Smooth muscle cell of the umbilical artery (primary cell): ENCODE measurements at places on chromosomes 3 and 15. TPM values are rescaled to one million over a fixed set of nuclear protein-coding genes. Genes with fewer than 3 reads are reported as not detected.

CPNE9 gene
- not detected in 2 replicates for total RNA-seq

CCR9 gene
- not detected in 2 replicates for total RNA-seq

SYNPR gene
- total RNA-seq, result not detected in 2 replicates

CAND2 gene
- 3.2 and 4.5 TPM in 2 replicates for total RNA-seq

IMPG2 gene
- total RNA-seq, result 0.28 and 0.59 TPM in 2 replicates

GUCA1C gene
- total RNA-seq, result not detected in 2 replicates

CHRNA5 gene
- total RNA-seq, result 0.59 and 1.4 TPM in 2 replicates

CFAP100 gene
- total RNA-seq, result not detected in 2 replicates

FGF12 gene
- total RNA-seq, result not detected in 2 replicates

ITGA11 gene
- 52.5 and 166 TPM in 2 replicates for total RNA-seq

CD200R1 gene
- 0.05 TPM in 1 of 2 replicates, not detected in the other for total RNA-seq

GALNT15 gene
- 5.0 and 9.5 TPM in 2 replicates for total RNA-seq

VPS8 gene
- total RNA-seq, result 86.0 and 98.9 TPM in 2 replicates

PAQR5 gene
- 0.09 and 0.59 TPM in 2 replicates for total RNA-seq

ZPLD1 gene
- 0.42 and 0.59 TPM in 2 replicates for total RNA-seq

ZNF774 gene
- total RNA-seq, result 2.1 and 6.7 TPM in 2 replicates

GOLGA8J gene
- not detected in 2 replicates for total RNA-seq

RFC4 gene
- total RNA-seq, result 16.0 and 23.0 TPM in 2 replicates

MCF2L2 gene
- 0.30 and 0.37 TPM in 2 replicates for total RNA-seq

HCLS1 gene
- total RNA-seq, result 3.3 and 6.5 TPM in 2 replicates

PLSCR2 gene
- not detected in 2 replicates for total RNA-seq

GPR27 gene
- total RNA-seq, result not detected in 2 replicates

GOLGA6B gene
- not detected in 2 replicates for total RNA-seq

TRIM42 gene
- not detected in 2 replicates for total RNA-seq

ACAN gene
- under 0.01 TPM in 2 replicates for total RNA-seq

TMEM207 gene
- total RNA-seq, result not detected in 2 replicates

SLC9C1 gene
- 0.30 and 0.37 TPM in 2 replicates for total RNA-seq

GP5 gene
- 0.14 and 0.59 TPM in 2 replicates for total RNA-seq

GOLGA8M gene
- not detected in 2 replicates for total RNA-seq

CASR gene
- total RNA-seq, result not detected in 2 replicates

IGF2BP2 gene
- 40.7 and 82.7 TPM in 2 replicates for total RNA-seq

C3orf49 gene
- not detected in 2 replicates for total RNA-seq

LRRC31 gene
- not detected in 2 replicates for total RNA-seq

HTR3D gene
- total RNA-seq, result not detected in 2 replicates

SI gene
- not detected in 2 replicates for total RNA-seq

ARID3B gene
- 1.5 and 3.2 TPM in 2 replicates for total RNA-seq

RASGRF1 gene
- total RNA-seq, result not detected in 2 replicates

ERICH6 gene
- total RNA-seq, result not detected in 2 replicates

HIGD2B gene
- not detected in 2 replicates for total RNA-seq

PLA2G4D gene
- not detected in 2 replicates for total RNA-seq

PLSCR5 gene
- not detected in 2 replicates for total RNA-seq

ZBED2 gene
- not detected in 2 replicates for total RNA-seq

INKA1 gene
- total RNA-seq, result 3.4 and 3.9 TPM in 2 replicates

DALRD3 gene
- 34.7 and 37.9 TPM in 2 replicates for total RNA-seq

GLDN gene
- under 0.01 TPM in 1 of 2 replicates, not detected in the other for total RNA-seq

SERF2 gene
- 844 and 1,099 TPM in 2 replicates for total RNA-seq

ARRDC4 gene
- total RNA-seq, result 11.0 and 11.5 TPM in 2 replicates

RHOA gene
- 575 and 599 TPM in 2 replicates for total RNA-seq

BFSP2 gene
- total RNA-seq, result not detected in 2 replicates
